Midbrain (tissue), 1 donor: ENCODE measurements at places on chromosomes 12 and 14.

DNA sequence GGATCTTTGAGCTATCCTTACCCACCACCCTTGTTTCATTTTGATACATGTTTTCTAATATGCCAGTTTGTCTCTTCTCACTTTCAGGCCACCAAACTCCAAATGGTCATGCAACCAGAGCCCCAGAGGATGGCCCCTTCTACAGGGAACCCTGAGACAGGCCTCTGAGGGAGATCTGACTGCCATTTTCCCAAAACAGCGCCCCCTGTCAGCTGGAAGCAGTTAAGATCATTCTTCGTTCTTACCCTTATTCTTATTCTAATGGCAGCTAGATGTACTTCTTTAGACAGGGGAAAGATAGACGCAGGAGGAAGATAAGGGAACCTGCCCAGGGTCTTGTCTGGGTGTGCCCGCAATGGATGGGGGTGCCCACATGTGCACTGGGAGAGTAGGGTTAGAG is 38.4 kb downstream of the C12orf56 start:
- no peak for DNase-seq

DNA sequence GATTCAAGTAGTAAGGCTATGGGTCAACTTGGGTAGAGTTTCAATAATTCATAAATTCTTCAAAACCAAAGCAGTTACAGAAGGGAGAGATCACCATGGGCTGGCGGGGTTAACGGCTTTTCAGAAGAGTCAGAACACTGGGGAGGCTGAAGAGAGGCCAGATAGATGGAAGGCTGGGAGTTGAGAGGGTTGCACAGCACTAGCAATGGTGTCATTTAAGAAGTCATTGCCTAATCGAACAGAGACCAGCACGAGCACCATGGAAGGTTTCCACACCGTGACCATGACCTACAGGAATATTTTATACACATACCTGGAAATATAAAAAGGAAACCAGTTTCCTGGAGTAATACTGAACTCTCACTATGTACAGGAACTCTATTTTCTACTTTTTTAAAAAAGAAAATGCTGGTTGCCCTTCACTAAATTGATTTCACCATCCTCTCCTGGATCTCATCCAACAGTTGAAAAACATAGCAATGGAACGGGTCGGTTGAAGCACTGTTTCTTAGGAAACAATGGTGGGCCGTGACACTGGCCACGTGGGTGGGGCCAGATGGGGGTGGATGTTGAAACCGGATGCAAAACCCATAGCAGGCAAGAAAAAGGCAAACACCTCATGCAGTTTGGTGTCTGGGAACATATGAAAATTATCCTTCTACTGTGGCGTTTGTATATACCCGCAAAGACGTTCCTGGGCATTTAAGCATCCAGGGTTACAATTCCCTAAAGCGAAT is 38.0 kb upstream of the RIN3 start:
- DNase-seq = no peak

GRCh38 chr14:95463171-95463901 is 53.1 kb downstream of the SYNE3 start:
- no peak for DNase-seq

DNA sequence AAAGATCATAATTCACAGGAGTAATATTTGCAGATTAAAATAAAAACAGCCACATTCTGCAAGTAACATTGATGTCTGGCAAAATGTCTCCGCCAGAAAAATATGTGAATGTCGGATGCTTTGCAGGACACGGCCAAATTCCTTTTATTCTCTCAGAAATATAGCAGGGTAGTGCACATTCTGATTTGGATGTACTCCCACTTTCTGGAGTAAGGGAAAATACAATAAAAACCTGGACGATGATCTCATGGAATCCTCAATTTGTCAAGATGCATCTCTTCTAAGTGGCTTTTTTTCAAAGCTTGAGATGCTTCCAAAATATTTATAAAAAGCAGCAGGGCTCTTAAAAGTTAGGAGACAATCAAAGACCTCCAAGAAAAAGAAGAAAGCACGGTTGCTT is 133.3 kb downstream of the TBX5 start:
- no peak for DNase-seq

GRCh38 chr14:100396266-100396795 is 73.2 kb downstream of the SLC25A47 start:
- no peak for DNase-seq

DNA sequence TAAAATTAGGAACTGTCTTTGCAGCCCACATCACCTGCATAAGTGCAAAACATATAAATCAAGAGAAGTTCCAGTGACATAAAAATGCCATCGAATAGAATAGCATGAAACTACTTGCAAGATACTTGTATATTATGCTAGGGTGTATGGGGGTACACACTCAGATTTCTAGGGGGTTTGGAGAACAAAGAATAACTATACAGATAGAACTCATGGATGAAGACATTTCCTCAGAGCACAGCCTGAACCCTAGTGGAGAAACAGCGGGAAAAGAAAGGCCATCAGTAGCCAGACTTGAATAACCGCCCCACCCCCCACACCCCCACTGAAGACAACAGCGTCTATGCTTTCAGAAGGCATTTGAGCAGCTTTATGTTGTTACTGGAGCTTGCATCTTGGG is 425.8 kb downstream of the NPAS3 start:
- DNase-seq = peak; percentile 63

DNA sequence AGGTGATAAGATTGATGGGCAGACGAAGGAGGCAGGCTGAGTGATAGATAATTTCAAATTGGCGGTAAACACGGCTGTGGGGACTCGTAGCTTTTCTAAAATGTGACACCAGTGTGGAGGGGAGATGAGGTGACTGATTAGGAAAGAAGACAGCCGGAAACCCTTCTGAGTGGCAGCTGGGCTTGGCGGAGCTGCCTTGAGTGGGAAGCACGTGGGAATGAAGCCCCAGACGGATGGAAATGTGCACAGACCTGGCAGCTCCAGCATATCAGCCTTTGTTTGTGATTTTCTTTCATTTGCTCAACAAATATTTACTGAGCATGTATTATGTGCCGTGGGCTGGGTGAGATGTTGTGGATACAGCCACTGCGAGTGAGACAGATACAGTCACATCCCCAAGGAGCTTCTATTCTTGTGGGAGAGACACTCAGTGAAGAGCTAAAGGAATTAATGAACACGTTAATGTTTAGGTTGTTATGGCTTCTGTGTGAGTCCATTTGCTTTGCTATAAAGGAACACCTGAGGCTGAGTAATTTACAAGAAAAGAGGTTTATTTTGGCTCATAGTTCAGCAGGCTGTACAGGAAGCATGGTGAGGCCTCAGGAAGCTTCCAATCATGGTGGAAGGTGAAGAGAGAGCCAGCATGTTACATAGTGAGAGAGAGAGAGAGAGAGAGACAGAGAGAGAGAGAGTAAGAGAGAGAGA is 65.5 kb upstream of the LHX5 start:
- no peak for DNase-seq

DNA sequence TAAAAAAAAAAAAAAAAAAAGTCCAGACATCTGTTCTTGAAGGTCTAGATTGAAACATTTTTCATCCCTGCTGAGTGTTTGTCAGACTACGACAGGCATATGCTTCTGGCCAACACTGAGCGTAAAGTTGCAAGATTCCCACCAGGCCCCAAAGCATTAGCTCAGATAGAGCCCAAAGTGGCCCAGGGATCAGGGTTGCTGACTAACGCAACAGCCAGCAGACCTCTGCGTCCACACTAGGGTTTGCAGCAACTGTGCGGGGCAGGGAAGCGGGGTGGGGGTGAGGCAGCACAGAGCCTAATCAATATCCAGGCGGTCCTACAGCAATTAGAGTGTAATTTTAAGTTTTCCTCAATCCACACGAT is 55.7 kb downstream of the SSH1 start:
- no peak for DNase-seq

DNA sequence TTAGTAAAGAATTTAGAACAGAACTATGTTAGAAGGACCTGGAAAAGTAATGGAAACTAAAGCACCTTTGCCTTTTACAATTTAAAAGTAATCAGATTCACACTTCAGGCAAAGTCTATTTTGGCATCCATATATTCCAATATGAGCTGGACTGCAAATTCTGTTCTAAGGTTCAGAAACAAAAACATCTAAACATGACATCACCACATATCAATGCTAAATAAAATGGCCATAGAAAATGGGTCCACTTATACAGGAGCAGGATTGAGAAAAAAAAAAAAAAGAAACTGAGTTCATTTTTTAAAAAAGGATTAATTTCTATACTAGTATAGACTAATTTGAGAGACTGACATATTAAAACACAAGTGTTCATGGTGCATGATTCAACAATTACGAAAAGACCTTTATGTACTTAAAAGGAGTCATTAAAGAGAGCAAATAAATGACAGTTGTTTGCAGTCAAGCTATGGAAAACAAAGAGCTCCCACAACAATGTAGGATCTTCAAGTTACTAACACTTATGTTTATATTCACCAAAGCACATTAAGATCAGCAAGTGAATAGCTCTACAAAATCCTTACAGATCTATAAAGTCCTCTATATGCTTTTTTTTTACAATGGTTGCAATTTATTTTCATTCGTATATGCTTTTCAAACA is 45.7 kb downstream of the DICER1 start:
- no peak for DNase-seq

GRCh38 chr12:28216016-28216415 is 25.8 kb downstream of the CCDC91 start:
- DNase-seq = no peak

GRCh38 chr12:108358580-108358965 is 19.5 kb upstream of the CMKLR1 start:
- DNase-seq = no peak

DNA sequence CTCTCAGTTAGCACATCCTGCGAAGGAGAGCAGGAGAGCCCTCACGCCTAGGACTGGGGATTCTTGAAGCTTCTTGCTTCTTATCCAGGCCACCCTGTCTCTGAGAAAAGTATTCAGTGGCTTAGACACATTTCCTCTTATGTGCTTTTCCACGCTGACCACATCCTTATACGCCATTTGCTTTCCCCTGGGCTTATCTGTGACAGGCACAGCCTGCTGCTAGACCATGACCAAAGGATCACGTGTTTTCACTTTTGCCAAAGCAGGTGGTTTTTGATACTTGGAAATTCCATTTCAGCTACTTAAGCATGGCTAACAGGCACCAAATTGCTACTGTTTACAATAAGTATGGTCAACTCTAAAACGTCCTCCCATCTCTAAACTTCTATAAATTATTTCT is 587.4 kb downstream of the AACS start:
- no peak for DNase-seq

- no peak for DNase-seq
These were observed 267.3 kb downstream of the BCAT1 start for GRCh38 chr12:24681570-24681969.
